CD4-positive, alpha-beta T cell treated with Interleukin-12 subunit alpha and Interleukin-12 subunit beta, for 1 hour (primary cell): ENCODE measurements at places on chromosomes 13 and 19.

DNA sequence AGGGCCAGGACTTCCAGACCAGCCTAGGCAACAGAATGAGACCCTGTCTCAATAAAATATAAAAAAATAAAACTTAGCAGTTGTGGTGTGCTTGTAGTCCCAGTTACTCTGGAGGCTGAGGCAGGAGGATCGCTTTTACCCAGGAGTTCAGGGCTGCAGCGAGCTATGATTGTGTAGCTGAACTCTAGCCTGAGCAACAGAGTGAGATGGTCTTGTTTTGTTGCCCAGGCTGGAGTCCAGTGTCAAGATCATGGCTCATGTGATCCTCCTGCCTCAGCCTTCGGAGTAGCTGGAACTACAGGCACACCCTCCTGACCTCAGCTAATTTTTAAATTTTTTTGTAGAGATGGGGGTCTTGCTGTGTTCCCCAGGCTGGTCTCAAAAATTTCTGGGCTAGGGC is 4.3 kb upstream of the JUNB start:
- DNase-seq = no peak

DNA sequence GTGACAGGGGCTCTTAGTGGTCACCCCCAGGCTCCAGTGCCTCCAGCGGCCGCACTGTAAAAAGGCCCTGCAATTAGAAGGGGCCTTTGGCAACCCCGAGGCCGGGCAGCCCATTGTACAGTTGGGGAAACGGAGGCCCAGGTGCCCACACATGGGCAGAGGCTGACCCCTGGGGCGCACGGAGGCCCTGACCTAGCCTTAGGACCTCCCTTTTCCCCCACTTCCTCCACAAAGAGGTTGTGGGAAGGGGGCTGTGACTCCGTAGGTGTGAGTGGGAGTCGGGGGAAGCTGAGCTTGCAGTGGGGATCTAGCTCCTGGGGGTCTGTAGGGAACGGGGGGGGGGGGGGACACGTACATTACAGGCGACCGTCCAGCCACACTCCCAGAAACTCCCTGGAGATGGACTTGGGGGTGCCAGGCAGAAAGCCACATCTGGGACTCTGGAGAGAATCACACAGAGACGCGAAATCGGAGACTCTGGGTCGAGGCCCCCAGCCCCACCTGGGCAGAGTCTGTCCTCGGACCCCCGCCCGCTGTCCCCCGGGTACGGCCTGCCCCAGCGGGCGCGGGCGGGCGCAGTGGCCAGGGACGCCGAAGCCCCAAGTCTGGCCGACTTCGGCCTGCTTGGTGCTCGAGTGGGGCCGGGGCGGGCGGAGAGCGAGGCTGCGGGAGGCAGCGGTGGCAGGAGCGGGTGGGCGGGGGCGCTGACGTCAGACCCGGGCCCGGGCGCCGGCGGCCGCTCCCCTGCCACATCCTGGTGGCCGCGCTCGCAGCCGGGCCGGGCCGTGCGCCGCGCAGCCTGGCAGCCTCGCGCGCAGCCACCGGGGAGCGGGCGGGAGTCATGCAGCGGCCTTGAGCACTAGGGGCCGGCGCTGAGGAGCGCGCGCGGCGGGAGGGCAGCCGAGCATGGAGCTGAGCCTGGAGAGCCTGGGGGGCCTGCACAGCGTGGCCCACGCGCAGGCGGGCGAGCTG is at the start of gene ONECUT3:
Gene ONECUT3 (plus strand): TSS at position 750 of the 972 bp plus-strand sequence. CDS start 157 bp downstream, at position 907.
- no peak for DNase-seq

DNA sequence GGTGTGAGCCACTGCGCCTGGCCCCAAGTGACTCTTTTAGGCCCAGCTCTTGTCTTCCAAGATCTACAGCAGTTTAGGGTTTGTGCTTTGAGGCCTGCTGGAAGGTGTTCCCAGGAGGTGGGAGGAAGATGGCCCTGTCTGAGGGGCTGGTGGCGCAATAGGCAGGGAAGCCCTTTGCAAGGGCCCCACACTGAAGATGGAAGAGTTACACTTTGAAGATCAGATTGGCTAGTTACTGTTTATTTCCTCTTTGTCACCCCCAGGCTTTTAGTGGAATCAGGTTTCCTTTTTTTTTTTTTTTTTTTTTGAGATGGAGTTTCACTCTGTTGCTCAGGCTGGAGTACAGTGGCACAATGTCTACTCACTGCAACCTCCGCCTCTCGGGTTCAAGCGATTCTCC is 1.9 kb upstream of the RABAC1 start:
- DNase-seq = no peak

- no peak for DNase-seq
Observed at GRCh38 chr13:58994777-58995176, 1169.0 kb downstream of the DIAPH3 start.

- no peak for DNase-seq
Observed at GRCh38 chr13:87131611-87132010, 539.6 kb upstream of the SLITRK5 start.

- no peak for DNase-seq
Observed at GRCh38 chr19:37718304-37718703, 1.3 kb downstream of the ZNF607 start.
